Stimulated activated CD8-positive, alpha-beta memory T cell treated with anti-CD3 and anti-CD28 coated beads, Interleukin-7, amount 100 ng/mL, for 1 hour (primary cell): ENCODE measurements at places on chromosomes 11 and 22.
A peak's percentile ranks its signal among the peaks of the same experiment; 100 is the strongest.

DNA sequence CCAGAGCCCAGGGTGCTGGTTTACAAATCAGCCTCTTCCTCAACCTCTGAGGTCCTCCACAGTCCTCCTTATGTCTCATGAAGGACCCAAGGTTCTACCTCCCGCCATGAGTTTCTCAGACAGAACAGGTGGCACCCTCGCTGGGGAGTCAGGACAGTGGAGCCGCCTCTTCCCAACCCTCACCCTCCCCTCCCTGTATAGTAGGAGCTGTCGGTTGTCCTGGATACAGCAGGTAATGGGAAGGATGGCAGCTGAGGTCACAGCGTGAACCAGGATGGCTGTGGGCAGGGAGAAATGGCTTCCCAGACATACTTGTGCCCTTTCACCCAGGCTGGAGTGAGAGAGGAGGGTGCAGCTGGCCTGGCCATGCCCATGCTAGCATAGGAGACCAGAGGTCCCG, 134.6 kb downstream of the CHST1 start:
- no peak for DNase-seq

DNA sequence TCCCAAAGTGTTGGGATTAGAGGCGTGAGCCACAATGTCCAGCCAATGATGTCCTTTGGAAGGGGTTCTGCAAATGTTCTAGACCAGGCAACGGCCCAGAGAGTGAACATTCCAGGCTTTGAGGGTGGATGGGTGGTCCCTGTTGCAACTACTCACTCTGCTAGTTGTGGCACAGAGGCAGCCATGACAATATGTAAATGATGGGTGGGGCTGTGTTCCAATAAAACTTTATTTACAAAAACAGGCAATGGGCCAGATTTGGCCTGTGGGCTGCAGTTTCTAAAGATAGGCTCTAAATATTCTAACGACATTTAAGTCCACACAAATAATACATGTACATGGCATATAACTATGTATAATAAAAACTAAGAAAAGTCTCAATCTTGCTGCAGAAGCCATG, 276.3 kb downstream of the CTTN start:
- DNase-seq = no peak

- DNase-seq = peak; percentile 55
Observed at GRCh38 chr11:66883016-66883965, 26.4 kb downstream of the LRFN4 start.

DNA sequence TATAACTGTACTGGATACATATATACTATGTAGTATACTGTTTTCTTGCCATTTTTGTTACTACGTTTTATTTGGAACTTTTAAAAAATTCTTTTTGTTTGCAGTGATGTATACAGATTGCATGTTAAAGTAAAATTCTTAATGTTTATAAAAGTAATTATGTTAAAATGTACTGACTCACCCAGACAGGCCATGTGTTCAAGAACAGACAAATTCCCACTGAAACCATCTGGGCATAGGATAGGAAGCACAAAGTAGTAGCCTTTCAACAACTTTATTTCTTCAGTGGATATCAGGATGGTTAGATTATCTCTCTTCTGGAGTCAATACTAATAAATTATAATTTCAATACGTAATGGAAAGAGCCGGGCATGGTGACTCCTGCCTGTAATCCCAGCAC, 19.8 kb downstream of the PRMT3 start:
- DNase-seq = no peak

GRCh38 chr11:103055221-103055890, 36.6 kb downstream of the DCUN1D5 start:
- no peak for DNase-seq

- no peak for DNase-seq
Observed at GRCh38 chr11:72313912-72314598, 70.1 kb upstream of the PHOX2A start.

GRCh38 chr11:45961751-45962240, 39.3 kb downstream of the LARGE2 start:
- DNase-seq = no peak

GRCh38 chr11:99325847-99326246, 305.1 kb downstream of the CNTN5 start:
- DNase-seq = no peak

DNA sequence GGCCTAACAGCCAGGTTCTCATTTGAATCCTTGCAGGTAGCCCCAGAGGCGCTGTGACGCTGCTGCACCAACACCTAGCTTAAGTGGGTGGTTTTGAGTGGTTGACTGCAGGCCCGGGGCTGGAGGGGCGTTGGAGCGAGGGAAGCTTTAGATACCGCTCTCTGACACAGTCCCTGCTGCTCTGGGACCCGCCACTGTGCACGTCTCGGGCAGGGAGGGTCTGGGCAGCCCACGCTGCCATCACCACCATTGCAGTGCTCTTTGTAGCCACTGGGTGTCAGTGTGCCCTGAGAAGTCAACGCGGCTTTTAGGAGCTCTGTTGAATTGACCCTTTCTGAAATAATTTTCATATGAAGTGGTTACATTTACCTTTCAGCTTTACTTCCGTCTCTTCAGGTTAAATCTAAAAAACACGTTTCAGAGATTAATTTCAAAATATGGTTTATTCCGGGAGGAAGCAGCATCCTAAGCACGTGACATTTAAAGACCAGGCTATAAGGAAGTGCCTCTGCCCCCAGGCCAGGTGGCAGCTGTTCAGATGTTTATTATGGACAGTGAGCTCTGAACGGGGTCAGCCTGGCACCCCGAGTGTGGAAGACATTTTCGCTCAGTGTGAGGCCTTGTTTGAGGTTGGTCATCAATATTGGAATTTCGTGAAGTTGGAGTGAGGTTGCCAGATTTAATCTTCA, 30.9 kb upstream of the PARVB start:
- no peak for DNase-seq

DNA sequence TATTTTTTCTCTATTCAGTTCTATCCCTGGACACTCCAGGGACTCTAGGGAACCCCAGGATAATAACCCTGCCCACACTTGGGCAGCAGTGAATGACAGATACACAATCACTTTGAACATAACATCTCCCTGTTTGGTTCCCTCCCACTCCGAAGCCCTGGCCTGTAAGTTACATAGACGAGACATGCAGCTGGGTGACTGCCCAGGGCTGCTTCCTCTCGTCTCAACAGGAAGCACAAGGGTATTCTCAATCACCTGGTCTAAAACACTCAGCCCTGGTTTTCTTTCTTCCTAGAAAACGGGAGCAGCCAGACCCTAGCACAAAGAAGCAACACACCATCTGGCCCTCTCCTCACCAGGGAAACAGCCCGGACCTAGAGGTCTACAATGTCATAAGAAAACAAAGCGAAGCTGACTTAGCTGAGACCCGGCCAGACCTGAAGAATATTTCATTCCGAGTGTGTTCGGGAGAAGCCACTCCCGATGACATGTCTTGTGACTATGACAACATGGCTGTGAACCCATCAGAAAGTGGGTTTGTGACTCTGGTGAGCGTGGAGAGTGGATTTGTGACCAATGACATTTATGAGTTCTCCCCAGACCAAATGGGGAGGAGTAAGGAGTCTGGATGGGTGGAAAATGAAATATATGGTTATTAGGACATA, 19.4 kb downstream of the LAYN start:
- DNase-seq = no peak

DNA sequence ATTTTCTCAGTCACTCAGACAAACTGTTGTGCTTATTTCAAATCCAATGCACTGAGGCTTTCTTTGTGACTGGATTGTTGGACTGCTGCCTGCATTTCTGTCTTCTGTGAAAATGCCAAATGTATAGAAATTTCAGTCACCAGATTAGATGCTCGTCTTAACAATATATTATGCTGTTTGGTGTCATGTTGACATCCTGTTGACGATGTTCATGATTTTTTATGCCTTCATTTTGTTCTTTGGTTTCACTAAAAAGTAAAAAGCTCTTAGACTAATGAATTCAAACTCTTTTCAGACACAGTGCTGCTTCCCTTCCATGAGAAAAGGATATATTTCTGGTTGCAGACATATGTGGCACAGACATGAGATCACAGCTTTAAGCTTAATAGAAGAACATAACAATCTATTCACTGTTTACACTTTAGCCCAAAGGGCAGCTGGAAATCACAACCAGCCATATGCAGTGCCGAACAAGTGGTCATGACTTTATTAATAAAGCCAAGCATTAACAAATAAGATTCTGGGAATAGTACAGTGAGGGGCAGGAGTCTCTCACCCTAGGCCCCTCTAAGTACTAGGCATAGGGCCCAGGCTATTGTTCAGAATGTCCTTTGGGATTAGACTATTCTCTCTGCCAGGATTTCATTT, 9.4 kb upstream of the SOX6 start:
- no peak for DNase-seq

DNA sequence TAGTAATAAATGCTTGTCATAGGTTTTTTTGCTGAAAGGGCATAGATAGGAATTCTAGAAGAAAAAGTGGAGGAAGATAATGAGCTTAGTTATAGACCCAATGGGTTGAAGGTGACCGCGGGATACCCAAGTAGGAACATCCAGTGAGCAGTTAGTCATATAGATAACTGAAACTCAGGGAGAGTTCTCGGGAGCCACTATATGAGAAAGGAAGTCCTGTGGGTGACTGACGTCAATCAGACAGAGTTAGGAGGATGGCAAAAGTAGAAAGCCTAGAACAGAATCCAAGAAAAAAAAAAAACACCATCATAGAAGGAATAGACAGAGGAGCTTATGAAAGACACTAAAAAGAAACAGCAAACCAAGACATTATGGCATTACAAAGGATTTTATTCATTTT, 1.6 kb upstream of the CNGA4 start:
- no peak for DNase-seq

GRCh38 chr11:14079797-14080196, 117.3 kb downstream of the SPON1 start:
- DNase-seq = no peak

DNA sequence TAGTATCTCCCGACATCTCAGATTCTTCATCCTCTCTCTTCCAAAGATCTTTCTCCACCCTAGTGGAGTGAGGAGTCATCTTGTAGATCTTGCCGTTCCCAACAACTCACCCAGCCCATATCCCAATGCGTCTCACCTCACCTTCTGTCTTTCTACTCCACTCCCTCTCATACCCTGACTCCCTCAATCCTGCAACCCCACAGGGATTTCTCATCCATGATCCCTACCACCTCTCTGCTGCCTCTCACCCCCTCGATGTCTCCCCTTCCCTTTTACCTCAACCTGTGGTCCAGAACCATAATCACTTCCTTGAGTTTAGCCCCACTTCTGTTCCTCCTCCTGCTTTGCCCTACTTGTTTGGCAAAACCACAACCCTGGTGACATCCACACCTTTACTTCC, 41.7 kb downstream of the OTOG start:
- no peak for DNase-seq

DNA sequence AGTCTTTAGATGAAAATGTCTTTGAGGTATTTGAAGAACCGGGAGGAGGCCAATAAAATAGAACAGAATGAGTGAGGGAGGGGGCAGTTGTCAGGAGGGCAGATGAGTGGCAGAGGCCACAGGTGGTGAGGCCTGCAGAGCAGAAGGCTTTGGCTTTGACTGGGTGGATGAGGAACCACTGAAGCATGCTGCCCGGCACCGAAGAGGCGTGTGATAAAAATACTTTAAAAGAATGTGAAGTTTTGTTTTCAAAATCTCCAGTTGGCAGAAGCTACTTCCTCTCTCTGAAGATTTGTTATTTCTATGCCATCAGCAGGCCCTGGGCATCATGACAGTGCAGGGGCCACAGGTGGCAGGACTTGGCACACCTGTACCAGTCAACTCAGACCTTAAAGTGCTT, 6.3 kb downstream of the MS4A12 start:
- no peak for DNase-seq

- DNase-seq = no peak
Observed at GRCh38 chr11:95700471-95700817, 89.1 kb downstream of the FAM76B start.

GRCh38 chr11:925496-926301, at the start of gene AP2A2:
AP2A2 (plus strand) TSS chr11:925870; CDS start chr11:926022, 152 bp downstream.
- DNase-seq = peak; percentile 79

DNA sequence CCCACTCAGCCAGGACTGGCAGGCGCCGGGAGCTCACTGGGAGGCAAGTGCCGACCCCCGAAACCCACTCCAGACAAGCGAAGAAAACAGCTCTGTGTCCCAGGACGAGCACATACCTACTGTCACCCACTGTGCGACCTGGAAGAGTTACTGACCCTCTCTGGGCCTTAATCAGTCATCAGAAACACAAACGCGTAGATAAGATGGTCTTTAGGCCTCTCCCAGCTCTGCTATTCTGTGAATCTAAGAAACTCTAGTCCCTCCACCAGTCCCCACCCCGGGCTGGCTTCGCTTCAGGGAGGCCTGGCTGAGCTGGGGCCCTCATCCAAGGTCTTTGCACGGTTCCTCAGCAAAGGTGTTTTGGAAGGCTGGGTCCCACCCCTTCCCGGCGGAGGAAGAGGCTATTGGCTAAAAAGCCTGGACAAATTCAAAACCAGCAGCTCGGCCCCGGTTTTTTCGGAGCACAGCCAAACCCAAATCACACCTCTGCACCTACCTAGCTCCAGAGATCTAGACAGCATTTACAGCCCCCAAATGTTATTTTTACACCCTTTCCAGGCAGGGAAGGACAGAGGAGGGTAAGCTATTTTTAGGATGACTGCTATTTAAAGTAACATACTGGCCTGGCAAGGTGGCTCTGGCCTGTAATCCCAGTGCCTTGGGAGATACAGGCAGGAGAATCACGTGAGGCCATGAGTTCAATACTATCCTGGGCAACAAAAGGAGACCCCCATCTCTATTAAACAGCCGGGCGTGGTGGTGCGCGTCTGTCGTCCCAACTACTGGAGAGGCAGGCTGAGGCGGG, 13.2 kb upstream of the HDHD5 start:
- DNase-seq = no peak

DNA sequence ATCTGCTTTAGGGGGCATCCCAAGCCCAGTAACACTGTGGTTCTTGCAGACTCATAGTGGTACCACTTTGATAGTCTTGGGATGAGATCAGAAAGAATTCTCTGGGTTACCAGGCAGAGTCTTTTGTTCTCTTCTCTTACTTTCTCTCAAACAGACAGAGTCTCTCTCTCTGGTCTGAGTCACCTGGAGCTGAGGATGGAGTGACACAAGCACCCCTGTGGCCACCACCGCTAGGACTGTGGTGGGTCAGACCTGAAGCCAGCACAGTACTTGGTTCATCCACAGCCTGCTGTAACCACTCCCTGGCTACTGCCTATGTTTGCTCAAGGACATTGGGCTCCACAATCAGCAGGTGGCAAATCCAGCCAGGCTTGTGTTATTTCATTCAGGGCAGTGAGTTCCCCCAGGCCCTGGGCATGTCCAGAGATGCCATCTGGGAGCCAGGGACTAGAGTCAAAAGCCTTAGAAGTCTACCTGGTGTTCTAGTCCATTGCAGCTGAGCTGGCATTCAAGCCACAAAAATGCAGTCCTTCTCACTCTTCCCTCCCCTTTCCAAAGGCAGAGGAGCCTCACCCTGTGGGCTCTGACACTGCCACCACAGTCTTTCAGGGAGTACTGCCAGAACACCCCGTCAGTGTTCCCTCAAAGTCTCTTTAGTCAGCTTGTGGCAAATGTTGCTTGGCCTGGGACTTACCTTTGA, 29.9 kb downstream of the ENDOD1 start:
- no peak for DNase-seq

DNA sequence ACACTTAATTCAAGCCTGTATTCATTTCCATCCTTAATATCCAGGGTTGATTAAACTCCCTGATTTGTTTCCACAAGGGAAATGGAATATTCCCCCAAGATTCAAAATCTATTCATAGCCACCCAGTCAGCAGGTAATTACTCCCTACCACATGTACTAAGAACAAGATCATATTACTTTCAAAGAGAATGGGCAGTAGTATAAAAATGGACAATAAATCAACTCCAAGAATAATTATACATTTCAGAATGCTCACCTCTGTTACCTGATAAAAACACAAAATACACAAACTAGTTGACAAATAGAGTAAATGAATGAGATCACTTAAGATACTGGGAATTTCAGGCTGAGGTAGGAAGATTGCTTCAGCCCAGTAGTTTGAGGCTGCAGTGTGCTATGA, 8.5 kb upstream of the FEZ1 start:
- DNase-seq = no peak
